ENCODE measurements at places on chromosomes 3 and 15.

DNA sequence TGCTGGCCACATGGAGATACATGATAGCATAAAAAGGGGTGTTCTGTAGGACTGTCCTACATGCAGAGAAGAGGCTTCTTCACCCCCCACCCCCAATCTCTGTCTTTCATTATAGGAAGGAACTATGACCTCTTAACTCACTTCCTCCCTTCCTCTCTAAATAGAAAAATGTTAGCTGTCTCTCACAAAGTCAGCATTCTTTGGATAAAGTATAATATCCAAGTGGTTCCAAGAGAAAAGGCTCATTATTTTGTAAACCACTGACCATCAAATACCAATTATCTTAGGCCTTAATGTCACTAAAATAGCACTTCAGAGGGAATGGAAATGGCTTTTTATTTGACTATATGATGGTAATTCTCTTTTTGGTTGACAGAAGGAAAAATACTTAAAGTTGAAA is 95.3 kb upstream of the SLC2A2 start:
- no peak for DNase-seq

GRCh38 chr3:97108136-97108535 is 293.7 kb downstream of the EPHA6 start:
- DNase-seq: no peak

- no peak for DNase-seq
Measured at GRCh38 chr3:54685213-54685612, 242.6 kb downstream of the LRTM1 start.

DNA sequence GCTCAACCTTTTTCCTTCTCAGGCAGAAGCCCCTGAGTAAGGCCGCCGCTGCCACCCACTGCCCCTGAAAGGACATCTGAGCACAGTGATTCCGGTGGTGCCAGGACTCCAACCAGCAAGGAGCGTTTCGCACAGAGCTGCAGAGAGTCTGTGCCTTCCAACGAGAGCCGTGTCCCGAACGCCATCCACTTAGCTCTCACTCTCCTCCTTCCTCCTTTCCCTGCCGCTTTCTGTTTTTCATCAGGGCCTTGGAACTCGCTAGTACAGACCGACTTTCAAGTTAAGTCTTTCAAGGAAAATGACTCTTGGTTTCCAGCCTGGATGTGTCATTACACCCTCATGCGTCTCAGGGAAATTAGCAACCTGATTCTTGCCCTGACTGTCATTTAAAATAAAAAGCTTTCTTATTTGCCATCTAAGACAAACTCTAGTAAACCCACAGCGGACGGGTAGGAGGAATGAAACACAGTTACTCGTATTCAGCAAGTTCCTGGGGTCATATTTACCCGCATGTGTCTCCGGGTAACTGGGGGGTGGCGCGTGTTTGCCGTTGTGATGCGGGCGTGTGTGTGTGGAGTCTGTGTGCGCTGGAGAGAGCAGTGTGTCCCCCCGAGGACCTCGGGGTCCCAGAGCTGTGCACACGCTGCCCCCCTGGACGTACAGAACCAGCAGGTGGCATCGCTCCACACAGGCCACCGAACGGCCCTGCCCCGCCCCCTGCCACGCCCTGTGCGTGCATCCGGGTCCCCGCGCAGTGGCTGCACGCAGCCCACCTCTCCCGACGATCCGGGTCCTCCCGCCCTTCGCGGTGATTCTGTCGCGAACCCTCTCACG is 30.4 kb upstream of the ALDH1A3 start:
- DNase-seq: no peak

- peak; percentile 52 for DNase-seq
Measured at GRCh38 chr3:5054098-5054497, 68.0 kb upstream of the ARL8B start.

DNA sequence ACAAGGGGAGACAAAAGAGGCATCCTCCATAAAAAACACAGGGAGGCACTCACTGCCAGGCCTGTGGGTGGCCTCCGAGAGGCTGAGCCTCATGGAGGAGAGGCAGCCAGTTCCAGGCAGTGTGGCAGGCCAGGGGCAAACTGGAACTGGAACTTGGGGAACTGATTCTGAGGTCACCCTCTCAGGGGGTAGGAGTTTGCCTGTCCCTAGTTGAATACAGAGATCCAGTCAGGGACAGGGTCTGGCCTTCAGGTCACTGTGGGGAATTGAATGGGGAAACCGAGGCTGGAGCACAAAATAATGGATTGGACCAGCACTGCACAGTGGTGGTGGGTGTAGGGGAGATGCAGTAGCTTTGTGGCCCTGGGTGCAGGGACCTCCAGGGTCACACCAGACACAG is 58.7 kb downstream of the TPRA1 start:
- no peak for DNase-seq

GRCh38 chr15:58361273-58361759 is 70.5 kb upstream of the LIPC start:
- DNase-seq: no peak

DNA sequence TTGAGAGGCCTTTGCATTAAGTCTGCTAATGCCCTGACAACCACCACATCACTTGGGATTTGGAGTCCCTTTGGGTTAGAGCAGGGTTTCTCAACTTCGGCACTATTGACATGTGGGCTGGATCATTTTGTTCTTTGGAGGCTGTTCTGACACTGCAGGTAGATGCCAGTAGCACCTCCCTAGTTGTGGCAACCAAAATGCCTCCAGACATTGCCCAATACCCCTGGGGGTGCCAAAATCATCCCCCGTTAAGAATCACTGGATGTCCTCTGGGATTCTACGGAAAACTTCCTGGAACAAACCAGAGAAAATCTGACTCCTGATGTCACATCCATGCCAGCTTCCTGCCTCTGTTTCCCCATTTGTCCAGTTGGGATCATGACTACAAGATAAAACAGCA is 37.2 kb upstream of the BLM start:
- no peak for DNase-seq

GRCh38 chr3:196640297-196641018 is 964 bp downstream of the NRROS start:
- no peak for DNase-seq

GRCh38 chr3:132038198-132038825 is 3.5 kb upstream of the CPNE4 start:
- no peak for DNase-seq

DNA sequence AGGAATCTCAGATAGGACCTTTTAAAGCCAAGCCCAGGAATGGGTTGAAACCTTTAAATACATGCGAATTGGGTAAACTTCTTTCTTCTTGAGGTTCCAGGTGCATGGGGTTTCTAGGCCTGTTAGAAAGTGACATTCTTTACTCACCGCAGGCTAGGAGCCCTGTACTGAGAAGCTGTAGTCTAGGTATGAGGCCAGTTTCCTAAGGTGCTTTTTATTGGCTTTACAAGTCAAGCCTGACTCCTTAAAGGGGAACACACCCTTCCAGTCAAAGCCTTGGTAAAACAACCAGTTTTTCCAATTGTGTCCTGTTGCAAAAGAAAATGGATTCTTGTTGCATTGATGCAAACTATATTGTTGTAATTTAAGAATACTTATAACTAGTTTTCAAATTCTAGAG is 76.1 kb upstream of the ATP11B start:
- no peak for DNase-seq

GRCh38 chr3:136305879-136306278 is 55.7 kb downstream of the PCCB start:
- no peak for DNase-seq

DNA sequence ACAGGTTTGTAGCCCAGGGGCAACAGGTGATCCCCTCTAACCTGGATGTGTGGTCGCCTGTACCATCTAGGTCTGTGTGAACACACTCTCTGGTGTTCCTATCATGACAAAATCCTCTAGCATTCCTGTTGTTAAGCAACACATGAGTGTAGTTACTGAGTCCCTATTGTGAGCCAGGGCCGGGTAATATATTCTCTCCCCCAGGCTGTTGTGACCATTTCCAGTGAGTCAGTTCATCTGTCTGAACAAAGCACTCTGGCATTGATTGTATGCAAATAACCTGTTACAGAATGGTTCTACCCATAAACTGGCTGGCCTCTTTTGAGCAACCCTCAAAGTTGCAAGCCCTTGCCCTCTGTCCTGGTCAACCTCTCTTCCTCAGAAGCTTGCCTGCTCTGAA is 2.6 kb upstream of the FLNB start:
- no peak for DNase-seq

- peak; percentile 12 for DNase-seq
Measured at GRCh38 chr3:71779674-71780377, 5.1 kb downstream of the PROK2 start.

DNA sequence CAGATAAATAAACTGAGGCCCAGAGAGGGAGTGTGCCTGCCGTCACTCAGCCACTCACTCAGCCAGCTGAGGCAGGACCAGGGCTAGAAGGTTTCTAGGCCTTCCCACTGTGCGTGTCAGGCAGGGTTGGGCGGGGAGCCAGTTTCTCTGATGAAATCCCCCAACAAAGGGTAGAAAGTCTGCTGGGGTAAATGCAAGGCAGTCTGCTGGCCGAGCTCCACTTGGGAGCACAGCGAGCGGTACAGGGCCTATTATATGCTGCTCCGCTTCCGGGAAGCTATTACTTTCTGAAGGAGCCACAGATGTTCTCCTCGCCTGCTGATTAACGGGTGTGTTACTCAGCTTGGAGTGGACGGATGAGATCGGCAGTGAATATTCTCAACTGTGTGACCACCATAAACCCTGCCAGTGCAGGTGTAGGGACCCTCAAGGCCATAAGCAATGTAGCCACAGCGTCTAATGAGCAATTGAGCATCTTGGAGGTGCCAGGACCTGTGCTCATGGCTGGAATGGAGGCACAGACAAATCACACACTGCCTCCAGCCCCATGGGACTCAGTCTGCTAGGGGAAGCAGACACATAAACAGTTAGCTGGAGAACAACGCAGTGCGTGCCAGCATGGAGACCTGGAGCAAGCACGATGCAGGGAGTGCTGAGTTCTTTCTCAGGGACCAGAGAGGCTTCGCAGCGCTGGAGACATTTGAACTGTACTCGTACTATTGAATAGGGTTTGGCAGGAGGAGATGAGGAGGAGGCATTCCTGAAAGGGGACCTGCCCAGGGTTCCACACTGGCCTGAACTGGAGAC is 42.1 kb downstream of the CORO2B start:
- no peak for DNase-seq

GRCh38 chr15:67884514-67885174 is 44.8 kb upstream of the RNU6-1 start:
- DNase-seq: peak; percentile 80

DNA sequence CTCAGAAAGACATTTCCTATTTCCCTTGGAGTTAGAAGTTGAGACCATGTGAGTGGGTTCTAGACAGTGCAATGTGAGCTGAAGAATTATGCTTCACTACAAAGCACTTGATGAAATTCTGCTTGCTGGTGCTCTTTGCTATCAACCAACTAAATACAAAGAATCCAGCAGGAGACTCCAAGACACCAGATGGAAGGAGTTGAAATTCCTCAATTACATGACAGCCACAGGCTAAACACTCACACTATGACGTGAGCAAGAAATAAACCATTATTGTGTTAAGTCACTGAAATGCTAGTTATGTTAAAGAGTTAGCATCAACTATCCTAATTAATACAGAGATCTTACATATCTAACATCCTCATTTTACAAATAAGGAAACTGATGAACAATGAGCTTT is 8.2 kb upstream of the MAP4 start:
- no peak for DNase-seq

DNA sequence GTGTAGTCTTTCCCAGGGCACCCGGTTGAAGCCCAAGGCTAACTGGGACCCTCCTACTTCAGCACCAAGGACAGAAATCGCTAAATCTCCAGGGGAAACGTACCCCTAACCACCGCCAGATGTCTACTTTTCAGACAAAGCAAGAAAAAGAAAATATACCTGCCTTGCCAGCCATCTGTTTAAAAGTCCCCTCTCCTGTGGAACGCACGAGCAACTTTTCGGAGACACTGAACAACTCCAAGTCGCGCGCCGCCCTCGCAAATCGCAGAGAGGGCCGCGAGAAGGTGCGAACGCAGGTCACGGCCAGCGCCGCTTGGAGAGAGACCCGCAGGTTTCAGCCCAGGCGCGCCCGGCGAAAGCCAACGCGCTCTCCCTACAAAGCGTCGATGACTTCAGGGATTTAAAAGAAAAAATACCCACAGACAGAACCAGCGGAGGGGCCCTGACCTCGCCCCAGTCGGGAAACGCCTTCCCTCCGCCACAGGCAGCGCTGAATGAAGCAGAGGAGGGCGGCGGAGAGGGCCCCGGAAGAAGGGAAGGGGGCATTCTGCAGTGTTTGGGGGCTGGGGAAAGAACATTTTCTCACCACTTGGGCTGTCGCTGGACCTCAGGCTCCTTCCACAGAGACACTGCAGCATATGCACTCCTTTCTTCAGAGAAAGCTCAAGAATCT is 213.1 kb downstream of the FGF12 start:
- DNase-seq: no peak

DNA sequence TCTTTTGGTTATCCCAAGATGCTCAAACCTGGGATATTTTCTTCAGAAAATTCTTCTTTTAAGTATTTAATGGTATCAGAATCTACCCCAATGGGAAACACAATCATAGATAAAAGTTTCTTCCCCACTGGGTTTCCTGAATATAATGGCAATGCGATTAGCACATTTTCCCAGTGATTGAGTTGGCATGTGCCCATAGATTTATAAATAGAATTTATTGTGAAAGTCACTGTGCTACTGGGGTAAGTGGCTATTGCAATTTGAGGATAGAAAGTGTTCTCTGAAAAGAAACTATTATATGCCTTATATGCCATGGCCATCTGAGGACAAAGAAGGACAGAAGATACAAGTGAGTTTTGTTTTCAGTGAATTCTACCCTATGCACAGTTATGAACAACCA is 99.0 kb upstream of the RBMS3 start:
- no peak for DNase-seq

GRCh38 chr3:141011232-141011996 is 39.7 kb upstream of the SPSB4 start:
- no peak for DNase-seq

DNA sequence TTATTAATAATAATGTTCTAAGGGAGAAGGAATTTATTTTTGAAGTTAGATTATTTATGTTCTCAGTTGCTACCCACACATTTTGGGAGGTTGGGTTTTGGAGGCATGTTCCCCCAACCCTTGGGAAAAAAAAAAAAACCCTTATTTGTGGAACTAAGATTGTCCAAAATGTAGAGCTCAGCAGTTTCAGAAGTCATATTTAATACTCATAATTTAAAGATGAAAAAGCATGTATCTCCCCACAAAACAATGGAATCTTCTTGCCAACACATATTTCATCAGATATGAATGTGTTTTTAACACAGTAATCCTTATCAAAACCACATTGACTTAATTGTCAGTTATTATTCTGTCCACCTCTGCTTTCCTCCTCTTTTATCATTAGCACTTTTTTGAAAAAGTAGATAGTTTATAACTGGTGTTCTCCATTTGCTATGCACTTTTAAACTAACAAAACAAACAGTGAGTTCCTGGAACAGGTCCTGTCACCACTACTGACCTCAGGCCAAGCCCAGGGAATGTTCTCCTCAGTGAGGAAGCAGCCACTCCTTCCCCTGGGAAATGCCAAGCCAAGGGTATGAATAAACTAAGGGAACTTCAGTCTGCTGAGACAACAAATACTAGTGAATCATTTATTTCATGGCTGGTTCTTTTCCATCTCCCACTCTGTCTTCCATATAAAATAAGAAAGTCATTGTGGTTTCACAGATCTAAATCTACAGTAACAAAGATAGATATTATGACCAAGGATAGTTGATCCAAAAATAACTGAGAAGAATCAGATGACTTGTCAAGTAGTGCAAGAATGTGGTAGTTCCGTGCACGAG is 414.4 kb upstream of the ALCAM start:
- no peak for DNase-seq

All from CMK (cell line).